ENCODE measurements at places on chromosomes 6 and 20.

DNA sequence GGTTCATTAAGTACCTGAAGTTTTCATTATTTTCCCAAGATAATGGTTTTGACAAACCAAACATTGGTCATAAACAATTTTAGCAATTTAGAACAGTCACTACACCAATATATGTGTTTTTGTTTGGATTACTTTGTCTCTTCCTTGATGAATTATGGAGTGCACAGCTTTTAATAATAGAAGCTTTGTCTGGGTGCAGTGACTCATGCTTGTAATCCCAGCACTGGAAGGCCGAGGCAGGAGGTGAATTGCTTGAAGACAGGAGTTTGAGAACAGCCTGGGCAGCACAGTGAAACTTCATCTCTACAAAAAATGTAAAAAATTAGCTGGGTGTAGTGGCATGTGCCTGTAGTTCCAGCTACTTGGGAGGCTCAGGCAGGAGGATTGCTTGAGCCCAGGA lies 89.4 kb upstream of the ANKEF1 start:
- H3K27me3 ChIP-seq, result no peaks in the 10 kb centered on the region
- H3K27ac ChIP-seq, result no peak overlapping the region
- DNase-seq, result no peak

GRCh38 chr6:56357616-56358373 lies 110.4 kb upstream of the COL21A1 start:
- no peak overlapping the region for H3K4me3 ChIP-seq
- no peak for DNase-seq
- no peaks in the 10 kb centered on the region for H3K4me1 ChIP-seq
- H3K36me3 ChIP-seq, result no peaks in the 10 kb centered on the region
- H3K27me3 ChIP-seq, result no peaks in the 10 kb centered on the region
- no peak overlapping the region for H3K27ac ChIP-seq

GRCh38 chr6:30487926-30488325 lies 1.4 kb upstream of the HLA-E start:
- peak overlapping the region; percentile 98 for H3K27ac ChIP-seq
- no peaks in the 10 kb centered on the region for H3K27me3 ChIP-seq
- H3K4me3 ChIP-seq, result no peak overlapping the region
- DNase-seq, result no peak
- H3K36me3 ChIP-seq, result peaks cover 28% of the 10 kb centered on the region
- peaks cover 29% of the 10 kb centered on the region for H3K4me1 ChIP-seq

DNA sequence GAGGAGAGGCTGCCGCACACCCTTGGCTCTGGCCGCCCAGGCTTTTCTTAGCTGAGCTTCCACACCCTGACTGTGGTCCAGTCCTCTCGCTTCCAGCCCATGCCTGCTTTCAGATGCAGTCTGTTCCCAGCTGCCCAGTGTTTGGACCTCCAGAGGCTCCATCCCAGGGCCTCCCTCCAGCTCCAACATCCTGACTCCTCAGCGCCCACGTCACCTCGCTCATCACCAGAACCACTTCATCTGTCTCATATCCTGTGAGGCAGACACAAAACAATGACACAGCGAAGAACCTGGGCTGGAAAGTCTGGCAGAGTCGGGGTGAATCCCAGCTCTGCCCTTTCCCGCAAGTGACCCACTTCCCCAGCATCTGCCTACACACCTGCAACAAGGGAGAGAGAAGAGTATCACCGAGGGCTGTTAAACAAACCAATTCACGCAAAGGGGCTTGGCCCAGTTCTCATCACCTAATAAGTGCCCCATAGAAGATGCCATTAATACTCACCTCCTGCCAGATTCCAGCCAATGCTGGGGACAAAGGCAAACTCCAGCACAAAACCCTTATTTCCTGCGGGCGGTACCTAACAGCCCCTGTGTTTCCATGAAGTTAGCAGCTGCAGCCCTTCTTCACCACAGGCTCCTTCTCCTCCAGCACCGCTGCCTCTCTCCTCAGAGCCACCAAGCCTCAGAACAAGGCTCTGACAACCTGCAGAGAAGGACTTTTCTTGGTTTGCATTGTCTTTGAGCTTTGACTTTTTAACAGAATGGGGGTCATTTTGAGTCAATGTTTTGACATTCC lies 133.4 kb upstream of the CDH4 start:
- H3K4me1 ChIP-seq, result peaks cover 6% of the 10 kb centered on the region
- no peaks in the 10 kb centered on the region for H3K27me3 ChIP-seq
- H3K27ac ChIP-seq, result no peak overlapping the region
- DNase-seq, result no peak
- H3K36me3 ChIP-seq, result no peaks in the 10 kb centered on the region

- no peaks in the 10 kb centered on the region for H3K36me3 ChIP-seq
- H3K27me3 ChIP-seq, result no peaks in the 10 kb centered on the region
- H3K27ac ChIP-seq, result no peak overlapping the region
- DNase-seq, result no peak
These were observed 23.5 kb upstream of the PAX1 start for GRCh38 chr20:21681922-21682318.

DNA sequence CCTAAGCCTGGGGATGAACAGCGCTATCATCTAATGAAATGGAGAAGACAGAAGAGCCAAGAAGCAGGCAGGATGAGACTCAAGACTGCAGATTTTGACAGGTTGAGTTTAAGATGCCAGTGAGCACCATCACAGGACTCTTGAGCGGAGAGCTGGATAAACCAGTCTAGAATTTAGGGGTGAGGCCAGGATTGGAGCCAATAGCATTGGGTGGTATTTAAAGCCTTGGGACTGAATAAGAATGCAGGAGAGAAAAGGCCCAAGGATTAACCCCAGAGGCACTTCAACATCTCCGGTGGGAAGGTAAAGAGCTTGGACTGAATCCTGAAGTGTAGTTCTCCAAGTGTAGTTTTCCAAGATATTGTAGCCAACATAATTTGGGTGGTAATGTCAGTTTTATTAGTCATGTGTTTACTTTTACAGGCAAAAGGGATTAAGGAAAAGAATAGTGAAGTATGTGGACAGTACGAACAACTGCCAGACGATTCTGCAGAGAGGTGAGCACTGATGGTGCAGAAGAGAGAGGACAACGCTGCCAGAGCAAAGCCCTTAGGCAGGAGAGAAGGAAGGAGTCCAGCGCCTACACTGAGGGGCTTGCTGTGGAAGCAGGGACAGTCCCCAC lies 85.2 kb downstream of the DTNBP1 start:
- H3K27me3 ChIP-seq, result no peaks in the 10 kb centered on the region
- DNase-seq, result no peak
- no peak overlapping the region for H3K27ac ChIP-seq
- H3K4me1 ChIP-seq, result no peaks in the 10 kb centered on the region
- H3K4me3 ChIP-seq, result no peak overlapping the region
- no peaks in the 10 kb centered on the region for H3K36me3 ChIP-seq

DNA sequence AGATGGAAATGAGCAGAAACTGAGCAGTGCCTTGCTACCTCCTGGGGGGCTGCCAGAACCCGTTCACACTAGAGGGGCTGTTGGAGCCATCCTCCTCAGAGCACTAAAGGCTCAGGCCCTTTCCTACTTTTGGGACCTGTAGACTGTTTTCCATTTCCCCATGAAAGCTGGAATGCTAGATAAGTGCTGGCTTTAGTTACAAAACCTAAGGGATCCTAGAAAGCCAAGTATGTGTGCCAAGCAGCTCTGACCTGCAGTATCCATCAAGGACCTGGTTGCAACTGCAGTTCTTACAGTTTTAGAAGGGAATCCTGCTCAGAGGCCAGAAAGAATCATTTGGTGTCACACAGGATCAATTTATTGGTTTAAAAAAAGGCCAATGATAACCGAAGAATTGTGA lies 176.7 kb upstream of the COL21A1 start:
- H3K27ac ChIP-seq, result no peak overlapping the region
- no peak overlapping the region for H3K4me3 ChIP-seq
- no peaks in the 10 kb centered on the region for H3K4me1 ChIP-seq
- no peaks in the 10 kb centered on the region for H3K27me3 ChIP-seq
- no peak for DNase-seq
- H3K36me3 ChIP-seq, result no peaks in the 10 kb centered on the region

GRCh38 chr20:40284611-40285010 lies 404.4 kb downstream of the MAFB start:
- peaks cover 7% of the 10 kb centered on the region for H3K4me1 ChIP-seq
- no peak for DNase-seq
- H3K4me3 ChIP-seq, result no peak overlapping the region
- H3K36me3 ChIP-seq, result no peaks in the 10 kb centered on the region

GRCh38 chr6:138653435-138653834 lies 120.1 kb upstream of the CCDC28A start:
- no peak for DNase-seq
- no peak overlapping the region for H3K4me3 ChIP-seq
- no peaks in the 10 kb centered on the region for H3K36me3 ChIP-seq
- no peak overlapping the region for H3K27ac ChIP-seq
- H3K27me3 ChIP-seq, result no peaks in the 10 kb centered on the region
- H3K4me1 ChIP-seq, result no peaks in the 10 kb centered on the region

DNA sequence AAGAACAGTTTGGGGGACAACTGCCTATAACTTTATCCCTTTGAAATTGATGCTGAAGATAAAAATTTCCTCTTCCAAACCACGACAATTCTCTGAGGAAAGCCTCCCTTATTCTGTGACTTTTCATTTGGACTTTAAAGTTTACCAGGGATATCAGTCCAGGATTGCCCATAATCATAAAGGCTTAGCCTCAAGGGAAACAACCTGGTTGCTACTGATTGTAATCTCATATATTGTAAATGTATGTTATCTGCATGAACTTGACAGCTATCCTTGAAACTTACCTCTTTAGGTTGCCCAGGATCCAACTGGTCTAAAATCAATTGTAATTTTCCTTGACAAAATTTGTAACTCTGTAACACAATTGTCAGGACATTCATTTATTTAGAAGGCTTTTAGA lies 23.8 kb downstream of the TBC1D32 start:
- no peak for DNase-seq
- H3K4me1 ChIP-seq, result no peaks in the 10 kb centered on the region
- no peaks in the 10 kb centered on the region for H3K27me3 ChIP-seq
- H3K36me3 ChIP-seq, result no peaks in the 10 kb centered on the region
- H3K4me3 ChIP-seq, result no peak overlapping the region
- H3K27ac ChIP-seq, result no peak overlapping the region

- H3K4me3 ChIP-seq, result no peak overlapping the region
- no peaks in the 10 kb centered on the region for H3K36me3 ChIP-seq
- DNase-seq, result no peak
- no peak overlapping the region for H3K27ac ChIP-seq
These were observed 30.7 kb upstream of the COL10A1 start for GRCh38 chr6:116156405-116157326.

- H3K4me3 ChIP-seq, result no peak overlapping the region
- no peaks in the 10 kb centered on the region for H3K36me3 ChIP-seq
- no peaks in the 10 kb centered on the region for H3K4me1 ChIP-seq
- no peak for DNase-seq
These were observed 231.7 kb upstream of the PRND start for GRCh38 chr20:4490045-4490444.

DNA sequence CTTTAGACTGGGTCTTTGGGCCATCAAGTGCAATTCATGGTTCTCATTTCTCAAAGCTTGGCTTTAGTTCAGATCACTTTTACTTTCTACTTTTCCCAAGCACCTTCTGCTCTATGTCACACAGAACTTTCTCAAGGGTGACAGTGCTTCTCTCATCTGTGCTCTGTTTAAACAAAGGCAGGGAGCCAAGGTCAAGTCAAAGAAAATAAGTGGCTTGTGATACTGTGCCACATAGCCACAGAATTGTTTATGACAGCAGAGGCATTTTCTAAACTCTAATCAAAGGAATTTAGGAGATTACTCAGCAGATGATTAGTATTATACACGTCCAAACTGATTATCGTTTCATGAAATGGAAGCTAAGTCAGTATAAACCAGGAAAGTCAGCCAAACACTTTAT lies 348.0 kb downstream of the HDGFL1 start:
- no peak for DNase-seq
- no peak overlapping the region for H3K27ac ChIP-seq
- H3K27me3 ChIP-seq, result no peaks in the 10 kb centered on the region
- no peak overlapping the region for H3K4me3 ChIP-seq
- H3K4me1 ChIP-seq, result no peaks in the 10 kb centered on the region

GRCh38 chr6:72497186-72497585 lies 124.7 kb upstream of the KCNQ5 start:
- no peaks in the 10 kb centered on the region for H3K36me3 ChIP-seq
- no peak overlapping the region for H3K27ac ChIP-seq
- no peaks in the 10 kb centered on the region for H3K4me1 ChIP-seq
- DNase-seq, result no peak
- no peaks in the 10 kb centered on the region for H3K27me3 ChIP-seq
- H3K4me3 ChIP-seq, result no peak overlapping the region

- H3K4me1 ChIP-seq, result peaks cover under 1% of the 10 kb centered on the region
- H3K36me3 ChIP-seq, result no peaks in the 10 kb centered on the region
- no peak overlapping the region for H3K27ac ChIP-seq
- no peak overlapping the region for H3K4me3 ChIP-seq
- no peaks in the 10 kb centered on the region for H3K27me3 ChIP-seq
These were observed 12.1 kb upstream of the EXOC2 start for GRCh38 chr6:705047-705446.

DNA sequence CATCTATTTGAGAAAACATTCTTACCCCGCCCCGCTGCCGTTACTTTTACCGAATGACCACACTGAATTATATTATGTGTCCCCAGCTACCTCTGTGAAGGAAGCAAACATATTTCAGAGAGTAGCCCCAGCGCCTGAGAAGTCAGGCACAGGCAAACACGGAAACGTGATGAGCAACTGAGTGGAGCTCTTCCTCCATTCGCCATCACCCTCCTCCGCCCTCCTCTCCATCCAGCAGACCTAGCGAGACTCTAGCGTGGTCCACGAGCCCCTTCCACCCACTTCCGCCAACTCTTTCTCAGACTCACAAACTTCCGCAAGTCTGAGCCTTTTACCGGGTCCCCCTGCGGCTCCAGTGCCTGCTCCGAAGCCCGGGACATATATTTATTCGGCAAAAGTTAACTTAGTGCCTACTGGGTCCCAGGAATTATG lies 582 bp downstream of the SNRPB start:
- DNase-seq, result no peak
- H3K36me3 ChIP-seq, result peaks cover 27% of the 10 kb centered on the region
- H3K27ac ChIP-seq, result peak overlapping the region; percentile 98

- H3K27me3 ChIP-seq, result no peaks in the 10 kb centered on the region
- H3K4me1 ChIP-seq, result peaks cover 15% of the 10 kb centered on the region
- H3K27ac ChIP-seq, result peak overlapping the region; percentile 99
- H3K4me3 ChIP-seq, result peak overlapping the region; percentile 74
- DNase-seq, result peak; percentile 79
These were observed 2.7 kb upstream of the EEF1A1 start for GRCh38 chr6:73523434-73524123.

DNA sequence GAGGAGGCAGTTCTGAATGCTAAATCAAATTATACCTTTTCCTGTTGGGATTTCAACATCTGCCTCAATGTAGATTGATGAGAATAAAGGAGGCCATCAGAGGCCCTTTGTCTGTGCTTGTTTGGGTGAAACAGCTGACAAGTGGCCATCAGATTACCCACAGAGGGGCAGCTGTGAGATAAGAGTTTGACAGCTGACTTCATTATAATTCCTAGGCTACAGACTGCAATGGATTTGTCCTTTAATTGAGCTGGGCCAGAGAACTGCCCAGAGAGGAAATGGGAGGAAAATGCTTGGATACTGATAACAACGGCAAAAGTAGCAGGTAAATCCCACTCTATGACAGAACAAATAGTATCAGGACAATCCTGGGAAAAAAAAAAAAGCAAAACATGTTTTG lies 649.4 kb downstream of the HDGFL1 start:
- H3K4me1 ChIP-seq, result no peaks in the 10 kb centered on the region
- DNase-seq, result no peak
- H3K27me3 ChIP-seq, result no peaks in the 10 kb centered on the region
